GM23338 (cell line): ENCODE measurements at places on chromosomes 4 and X. TPM values are rescaled to one million over a fixed set of nuclear protein-coding genes. Genes with fewer than 3 reads are reported as not detected.

TEX13D gene
- total RNA-seq = 0.12 TPM in 1 of 2 replicates, not detected in the other

SLC26A1 gene
- total RNA-seq = 0.10 and 0.16 TPM in 2 replicates

H2BW2 gene
- total RNA-seq = not detected in 2 replicates

ADH1C gene
- total RNA-seq = not detected in 2 replicates

TCEAL7 gene
- 7.3 and 16.5 TPM in 2 replicates for total RNA-seq

DNA sequence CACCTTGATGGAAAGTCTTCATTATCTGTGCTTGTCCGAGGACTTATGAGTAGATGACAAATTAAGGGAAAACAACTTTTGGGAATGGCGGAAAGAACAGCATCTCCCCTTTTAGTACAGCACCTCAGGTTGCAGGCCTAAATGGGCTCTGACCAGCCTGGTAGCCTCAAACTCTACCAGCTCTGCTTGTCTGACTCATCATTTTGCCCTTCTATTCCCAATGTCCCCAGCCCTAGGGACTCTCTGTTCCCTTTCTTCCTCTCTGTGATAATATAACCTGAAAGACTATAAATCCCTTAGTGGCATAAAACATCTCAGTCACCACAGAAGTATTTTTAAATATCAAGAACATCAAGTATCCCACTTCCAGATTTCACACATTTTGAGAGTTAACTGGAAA is 121.9 kb downstream of the THOC2 start:
- no peak for DNase-seq

- no peak for DNase-seq
Observed at GRCh38 chrX:26597981-26598380, 382.0 kb downstream of the MAGEB5 start.

- DNase-seq = no peak
Observed at GRCh38 chr4:106690487-106690886, 321.9 kb upstream of the GIMD1 start.

- DNase-seq = no peak
Observed at GRCh38 chrX:153984351-153985178, 12.0 kb downstream of the TMEM187 start.

DNA sequence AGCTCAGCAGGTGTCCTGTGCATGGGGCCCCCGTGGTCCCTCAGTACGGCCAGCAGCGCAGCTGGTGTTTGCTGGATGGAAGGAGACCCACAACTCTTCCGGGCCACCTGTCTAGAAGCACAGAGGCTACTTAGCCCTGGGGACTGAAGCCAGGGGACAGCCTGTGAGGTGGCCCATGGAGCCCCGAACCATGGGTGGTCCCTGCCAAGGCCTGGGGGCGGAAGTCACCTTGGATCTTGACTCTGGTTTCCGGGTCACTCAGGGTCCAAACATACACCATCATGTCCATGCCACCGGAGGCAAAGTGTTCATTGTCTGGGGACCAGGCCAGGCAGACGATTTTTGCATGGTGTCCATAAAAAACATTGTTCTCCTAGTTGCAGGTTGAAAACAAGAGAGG is 39.5 kb downstream of the WDR1 start:
- DNase-seq = no peak
